GOT3 (cell line): ENCODE measurements at places on chromosomes 7 and 10.

DNA sequence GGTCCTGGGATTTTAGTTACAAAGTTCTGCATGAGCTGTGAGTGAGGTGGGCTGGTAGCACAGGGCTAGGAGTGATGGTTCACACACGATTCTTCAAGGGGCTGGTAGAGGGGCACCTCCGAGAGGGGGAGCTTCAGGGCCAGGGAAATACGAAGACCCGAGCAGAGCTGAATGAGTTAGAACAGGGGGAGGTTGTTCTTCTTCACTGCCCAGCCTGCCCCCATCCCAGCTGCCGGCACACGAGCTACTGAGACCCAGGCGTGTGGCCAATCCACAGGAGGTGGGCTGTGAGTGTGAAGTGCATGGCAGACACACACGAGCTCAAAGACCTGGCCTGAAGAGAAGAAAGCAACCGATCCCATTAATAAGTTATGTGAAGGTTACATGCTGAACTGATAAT lies 256.2 kb upstream of the ZNF32 start:
- no peak for DNase-seq

GRCh38 chr7:17123020-17123419 lies 175.4 kb upstream of the AHR start:
- DNase-seq, result no peak

DNA sequence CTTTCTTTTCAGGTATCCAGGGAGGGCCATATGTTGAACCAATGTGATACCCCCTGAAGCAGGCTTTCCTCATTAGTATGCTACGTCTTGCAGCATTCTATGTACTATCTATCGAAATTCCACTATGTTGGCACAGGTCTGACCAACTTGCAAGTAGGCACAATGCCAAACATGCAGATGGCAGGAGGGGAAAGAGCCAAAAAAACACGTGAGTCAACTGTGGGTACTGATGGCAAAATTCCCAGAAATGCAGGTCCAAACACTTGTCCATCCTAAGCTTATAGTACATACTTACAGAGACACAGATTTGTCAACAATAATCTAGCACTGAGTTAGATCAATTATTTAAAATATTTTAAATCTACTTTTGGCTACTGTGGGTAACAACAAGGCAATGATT lies 394.9 kb downstream of the DGKB start:
- no peak for DNase-seq

DNA sequence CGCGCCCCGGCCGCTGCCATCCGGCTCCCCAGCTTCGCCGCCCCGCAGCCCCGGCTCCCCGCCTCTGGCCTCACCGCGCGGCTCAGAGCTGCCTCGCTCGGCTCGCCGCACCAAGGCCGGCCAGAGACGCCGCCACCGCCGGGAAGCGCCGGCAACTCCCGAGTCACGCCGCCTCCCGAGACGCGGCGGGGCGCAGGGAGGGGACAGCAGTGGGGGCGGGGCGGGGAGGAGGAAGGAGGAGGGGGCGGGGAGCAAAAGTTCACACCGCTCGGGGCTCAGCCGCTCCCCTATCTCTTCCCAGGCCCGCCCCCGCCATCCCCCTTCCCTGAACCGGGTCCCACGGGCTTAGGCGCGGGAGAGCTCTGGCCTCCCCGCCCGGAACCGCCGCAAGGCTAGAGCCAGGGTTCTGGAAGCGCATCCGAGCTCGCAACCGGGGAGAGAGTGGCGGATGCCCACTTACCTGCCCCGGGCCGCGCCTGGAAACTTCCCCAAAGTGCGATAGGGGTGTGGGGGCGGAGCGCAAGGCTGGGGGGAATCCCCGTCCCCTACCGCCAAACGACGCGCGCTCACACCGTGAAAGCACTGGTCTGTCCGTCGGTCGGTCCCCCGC lies 1.0 kb downstream of the CHST15 start:
- no peak for DNase-seq

- no peak for DNase-seq
Measured at GRCh38 chr10:96509017-96509641, 4.6 kb downstream of the TLL2 start.

DNA sequence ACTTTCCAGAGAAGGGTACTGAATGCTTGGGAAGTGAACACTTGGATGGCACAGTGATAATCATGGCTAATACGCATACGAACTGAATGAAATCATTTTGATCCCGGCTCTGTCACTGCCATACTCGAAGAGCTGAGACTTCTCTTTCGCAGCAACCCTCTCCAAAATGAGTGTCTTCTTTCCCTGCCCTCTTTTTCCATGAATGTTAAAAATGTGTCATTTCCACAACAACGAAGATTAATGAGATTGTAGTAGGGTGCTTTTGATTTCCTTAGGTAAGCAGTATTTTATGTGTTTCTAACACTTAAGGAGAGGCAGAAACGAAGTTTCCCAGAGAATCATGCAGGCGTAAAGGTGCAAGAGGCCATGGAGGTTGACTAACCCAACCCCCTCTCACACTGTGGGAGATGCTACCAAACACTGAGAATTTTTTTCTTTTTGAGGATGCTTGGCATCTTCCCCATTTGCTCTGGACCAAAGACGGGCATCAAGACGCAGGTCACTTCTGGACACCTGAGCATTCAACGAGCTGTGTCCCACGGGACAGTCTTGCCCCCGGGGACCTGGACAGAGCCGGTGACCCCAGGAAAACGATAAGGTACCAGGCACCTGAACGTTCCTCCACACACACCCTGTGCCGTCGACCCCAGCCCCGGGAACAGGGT lies 823 bp downstream of the COPG2 start:
- no peak for DNase-seq

GRCh38 chr7:27146491-27147198 lies 929 bp downstream of the HOXA6 start:
- no peak for DNase-seq

DNA sequence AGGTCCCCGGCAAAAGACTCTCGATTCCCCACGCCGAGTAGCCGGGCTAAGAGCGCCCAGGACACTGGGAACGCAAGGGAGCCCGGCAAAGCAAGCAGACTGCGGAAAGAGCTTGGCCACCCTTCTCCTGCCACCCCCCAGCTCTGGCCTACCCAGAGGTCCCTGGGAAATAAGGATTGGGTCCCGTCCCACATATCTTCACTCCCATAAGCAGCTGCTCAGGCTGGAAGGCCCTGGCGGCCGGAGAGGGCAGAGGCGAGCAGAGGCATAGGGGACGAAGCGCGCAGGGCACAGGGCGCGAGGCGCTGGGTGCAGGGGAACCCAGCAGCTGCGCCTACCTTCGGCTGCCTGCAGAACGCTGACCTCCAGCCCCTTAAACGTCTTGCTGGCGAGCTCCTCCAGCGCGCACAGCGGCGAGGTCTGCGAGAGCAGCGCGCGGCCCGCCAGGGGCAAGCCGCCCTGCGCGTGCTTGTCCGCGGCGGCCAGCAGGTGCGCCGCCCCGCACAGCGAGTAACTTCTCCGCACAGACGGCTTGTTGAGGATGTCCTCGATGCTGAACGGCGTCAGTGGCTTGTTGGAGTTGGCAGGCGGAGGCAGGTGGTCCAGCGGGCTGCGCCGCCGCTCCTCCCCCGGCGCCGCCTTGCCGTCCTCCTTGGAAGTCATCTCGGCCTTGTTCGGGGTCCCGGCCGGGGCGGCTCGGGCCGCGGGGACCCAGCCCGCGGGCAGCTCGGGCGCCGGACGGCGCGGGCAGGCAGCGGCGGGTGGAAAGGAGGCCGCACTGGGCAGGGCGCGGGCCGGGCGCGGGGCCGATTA lies 904 bp downstream of the LBX1 start:
- no peak for DNase-seq

DNA sequence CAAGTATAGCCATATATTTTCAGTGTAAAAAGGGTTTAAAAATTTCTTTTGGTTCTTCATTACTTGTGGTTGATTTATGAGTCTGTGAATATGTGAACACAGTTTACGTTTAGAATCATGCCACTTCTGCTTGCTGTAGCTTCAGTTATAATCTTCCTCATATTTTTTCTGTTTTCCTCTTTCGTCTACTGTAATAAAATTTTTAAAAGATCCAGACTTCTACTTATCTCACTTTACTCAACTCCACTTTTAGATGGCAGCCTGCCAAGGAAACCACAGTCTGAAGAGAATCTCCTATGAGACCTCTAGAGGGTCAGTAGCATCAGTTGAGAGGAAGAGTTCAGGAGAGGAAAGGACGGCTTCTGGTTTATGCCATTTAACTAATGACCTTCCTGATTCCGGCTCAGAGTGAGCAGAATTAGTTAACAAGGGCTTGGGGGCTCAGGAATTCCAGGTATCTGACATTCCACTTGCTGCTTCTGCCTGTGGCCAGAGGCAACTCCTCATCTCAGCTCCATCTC lies 21.4 kb downstream of the CREB5 start:
- no peak for DNase-seq

GRCh38 chr7:46448478-46448877 lies 527.4 kb upstream of the IGFBP3 start:
- DNase-seq, result no peak

- DNase-seq, result no peak
Measured at GRCh38 chr10:24344279-24344678, 135.3 kb downstream of the KIAA1217 start.

DNA sequence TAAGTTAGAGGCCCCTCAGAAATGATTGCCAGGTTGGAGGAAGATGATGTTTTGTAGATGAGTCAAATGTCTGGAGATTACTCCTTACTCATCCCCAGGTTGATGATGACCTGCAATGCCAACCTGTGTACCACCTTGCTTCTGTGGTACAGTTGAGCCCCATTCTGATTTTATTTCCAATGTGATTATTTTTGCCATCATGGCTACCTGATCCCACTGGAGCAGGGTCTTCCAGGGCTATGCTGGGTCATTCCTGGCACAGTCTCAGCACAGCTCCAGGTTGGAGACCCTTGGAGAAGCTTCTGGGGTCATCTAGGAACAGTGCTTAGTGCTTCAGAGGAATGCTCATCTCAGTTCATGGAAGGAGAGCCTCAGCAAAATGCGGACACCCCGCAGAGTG lies 34.3 kb downstream of the LRRC18 start:
- no peak for DNase-seq

GRCh38 chr10:65365878-65366277 lies 1560.0 kb upstream of the LRRTM3 start:
- no peak for DNase-seq

DNA sequence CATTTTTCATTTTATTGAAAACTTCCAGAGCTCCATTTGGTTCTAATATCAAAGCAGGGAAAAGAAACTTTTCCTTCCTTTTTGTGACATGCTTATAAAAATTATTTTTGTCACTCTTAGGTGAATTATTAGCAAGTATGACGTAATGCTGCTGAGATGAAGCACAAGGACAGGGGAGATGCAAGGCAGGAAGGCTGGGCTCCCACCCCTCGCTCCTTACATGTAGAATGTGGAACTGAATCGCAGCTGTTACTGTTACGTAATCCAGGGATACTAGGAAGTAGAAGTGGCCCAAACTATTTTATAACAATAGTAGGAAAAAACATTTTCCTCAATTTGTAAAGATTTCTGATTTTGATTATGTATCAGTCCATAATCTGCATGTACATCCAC lies 17.1 kb upstream of the GTPBP4 start:
- DNase-seq, result no peak

GRCh38 chr7:12898620-12899019 lies 211.2 kb downstream of the ARL4A start:
- no peak for DNase-seq

GRCh38 chr10:109191341-109191740 lies 732.0 kb downstream of the XPNPEP1 start:
- no peak for DNase-seq

- DNase-seq, result no peak
Measured at GRCh38 chr10:128186959-128187787, 61.0 kb upstream of the MKI67 start.

- DNase-seq, result no peak
Measured at GRCh38 chr10:5511231-5511884, 12.0 kb upstream of the CALML5 start.

GRCh38 chr7:125506331-125506730 lies 576.7 kb upstream of the POT1 start:
- no peak for DNase-seq

GRCh38 chr7:24965831-24966708 lies 13.9 kb downstream of the OSBPL3 start:
- DNase-seq, result no peak

DNA sequence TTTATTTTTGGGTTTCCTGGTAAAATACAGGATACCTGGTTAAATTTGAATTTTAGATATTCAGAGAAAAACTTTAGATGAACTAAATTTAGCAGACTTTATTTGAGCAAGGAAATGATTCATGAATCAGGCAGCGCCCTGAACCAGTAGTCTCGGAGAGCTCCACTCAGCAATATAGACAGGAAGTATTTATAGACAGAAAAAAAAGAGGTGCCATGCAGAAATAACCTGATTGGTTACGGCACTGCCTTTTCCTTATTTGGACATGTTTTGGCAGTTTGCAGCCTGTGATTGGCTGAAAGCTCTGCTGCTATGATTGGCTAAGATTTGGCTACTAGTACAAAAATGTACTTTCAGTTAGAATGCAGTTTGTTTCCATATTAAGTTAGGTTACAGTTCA lies 198.3 kb upstream of the DKK1 start:
- DNase-seq, result no peak

DNA sequence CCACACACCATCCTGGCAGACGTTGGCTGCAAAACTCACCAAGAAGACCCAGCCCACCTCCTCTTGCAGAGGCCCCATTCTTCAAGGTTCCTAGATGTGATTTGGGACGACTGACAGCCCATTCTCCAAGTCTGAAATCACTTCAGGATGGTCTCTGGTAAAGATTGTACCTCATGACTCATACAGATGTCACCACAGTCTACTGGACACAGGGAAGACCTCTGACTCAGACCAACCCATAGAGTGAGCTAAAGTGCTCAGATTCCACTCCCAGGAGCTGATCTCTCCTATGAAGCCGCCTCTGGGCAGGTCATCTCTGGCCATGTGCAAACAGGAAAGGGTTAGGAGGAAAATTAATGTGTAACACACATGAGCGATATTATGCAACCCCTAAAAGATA lies 102.4 kb upstream of the VWC2 start:
- DNase-seq, result no peak

- DNase-seq, result no peak
Measured at GRCh38 chr10:88437411-88437810, 145.7 kb downstream of the RNLS start.
